ENCODE measurements at places on chromosomes 3 and 15.

GRCh38 chr15:88649286-88649733, 10.5 kb downstream of the ISG20 start:
- no peak for DNase-seq

- no peak for DNase-seq
Measured at GRCh38 chr3:59265566-59265965, 215.7 kb upstream of the CFAP20DC start.

- no peak for DNase-seq
Measured at GRCh38 chr3:75396316-75396802, 267.8 kb upstream of the FRG2C start.

GRCh38 chr3:37980462-37981347, 9.9 kb upstream of the VILL start:
- DNase-seq, result no peak

DNA sequence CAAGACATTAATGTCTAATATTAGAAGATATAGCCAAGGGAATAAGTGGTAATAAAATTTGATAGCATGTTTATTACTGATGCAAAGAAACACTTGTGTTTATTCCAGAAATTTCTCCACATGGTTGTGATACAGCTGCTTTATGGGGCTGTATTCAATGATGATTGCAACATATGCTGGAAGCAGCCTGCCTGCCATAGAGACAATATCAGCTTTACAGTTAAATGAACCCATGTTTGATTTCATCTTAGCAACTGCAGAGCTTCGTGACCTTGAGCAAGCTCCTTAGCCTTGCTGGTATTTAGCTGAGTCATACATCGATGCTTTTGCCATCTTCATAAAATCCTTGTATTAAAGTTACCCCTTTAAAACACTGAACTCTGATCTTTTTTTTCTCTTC, 168.1 kb upstream of the STAC start:
- DNase-seq, result no peak
